ENCODE measurements at places on chromosomes 7 and 10.

GRCh38 chr7:601595-602340 is 82.1 kb upstream of the PDGFA start:
- peak overlapping the region; percentile 13 for H3K27ac ChIP-seq
- no peaks in the 10 kb centered on the region for H3K27me3 ChIP-seq
- H3K4me1 ChIP-seq: no peaks in the 10 kb centered on the region
- no peaks in the 10 kb centered on the region for H3K36me3 ChIP-seq

GRCh38 chr7:156985101-156985992 is 25.1 kb downstream of the MNX1 start:
- H3K36me3 ChIP-seq: no peaks in the 10 kb centered on the region
- H3K4me1 ChIP-seq: no peaks in the 10 kb centered on the region
- peaks cover 7% of the 10 kb centered on the region for H3K27me3 ChIP-seq
- no peak overlapping the region for H3K4me3 ChIP-seq
- no peak for DNase-seq

DNA sequence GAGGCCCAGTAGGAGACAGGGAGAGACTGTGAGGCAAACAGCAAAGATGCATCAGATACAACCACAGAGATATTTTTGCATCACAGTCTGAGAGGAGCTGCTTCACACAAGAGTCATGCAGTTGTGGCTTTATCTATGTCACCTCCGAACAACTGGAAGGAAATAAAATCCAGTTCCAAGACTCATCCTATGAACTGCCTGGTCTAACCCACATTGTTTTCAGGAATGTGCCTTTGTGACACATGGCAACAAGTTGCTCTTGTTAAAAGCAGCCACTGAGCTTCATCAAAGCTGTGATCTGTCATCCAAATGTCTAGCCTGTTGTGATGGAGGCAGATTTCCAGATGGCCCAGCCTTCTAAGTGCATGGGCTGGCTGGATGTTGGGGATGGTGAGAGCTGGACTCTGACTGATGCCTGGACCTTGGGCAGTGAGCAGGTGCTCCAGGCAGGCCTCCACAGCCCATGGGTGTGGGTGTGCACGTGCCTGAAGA is 255.0 kb downstream of the BMPER start:
- no peaks in the 10 kb centered on the region for H3K4me1 ChIP-seq
- no peak overlapping the region for H3K27ac ChIP-seq
- no peaks in the 10 kb centered on the region for H3K27me3 ChIP-seq
- no peak overlapping the region for H3K4me3 ChIP-seq
- no peak for DNase-seq

- DNase-seq: no peak
- H3K27ac ChIP-seq: no peak overlapping the region
- no peaks in the 10 kb centered on the region for H3K4me1 ChIP-seq
- H3K27me3 ChIP-seq: peaks cover 32% of the 10 kb centered on the region
These were observed 442 bp downstream of the CYP26C1 start for GRCh38 chr10:93060887-93061593.

DNA sequence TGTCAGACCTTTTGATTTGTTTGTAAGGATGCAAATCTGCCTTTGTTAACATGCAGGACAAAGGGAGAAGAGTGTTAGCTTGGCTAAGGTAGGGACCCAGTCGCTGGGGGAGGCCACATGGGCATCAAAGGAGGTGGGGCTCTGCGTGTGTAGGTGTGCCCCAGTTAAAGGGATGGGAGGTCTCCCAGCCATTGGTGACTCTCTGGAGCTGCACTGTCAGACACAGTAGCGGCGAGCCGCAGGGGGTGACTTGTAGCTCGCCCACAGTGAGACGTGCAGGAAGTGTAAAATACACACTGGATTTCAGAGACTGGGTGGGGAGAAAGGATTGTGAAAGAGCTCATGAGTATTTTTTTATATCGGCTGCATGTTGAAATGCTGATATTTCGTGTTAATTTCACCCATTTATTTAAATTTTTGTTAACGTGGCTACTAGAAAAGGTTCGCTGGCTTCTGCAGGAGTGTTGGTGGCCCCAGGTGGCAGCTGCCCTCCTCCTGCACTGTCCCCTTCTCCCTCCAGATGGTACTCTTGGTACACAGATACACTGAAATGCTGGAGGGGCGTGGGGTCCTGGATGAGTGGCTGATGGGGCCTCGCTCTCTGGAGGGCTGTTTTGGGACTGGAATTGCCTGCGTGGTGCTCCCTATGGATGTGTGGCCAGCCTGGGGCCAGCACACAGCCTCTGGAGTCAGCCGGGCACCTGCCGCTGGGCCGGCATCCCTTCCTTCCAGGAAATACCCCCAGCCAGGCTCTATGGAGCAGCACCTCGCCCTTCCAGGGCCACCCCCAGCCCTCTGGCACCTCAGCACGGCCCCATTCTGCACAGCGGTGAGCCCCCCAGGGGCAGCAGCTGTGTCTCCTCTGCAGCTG is 59.2 kb downstream of the LHPP start:
- DNase-seq: no peak
- no peak overlapping the region for H3K4me3 ChIP-seq
- peak overlapping the region; percentile 76 for H3K27ac ChIP-seq
- no peaks in the 10 kb centered on the region for H3K27me3 ChIP-seq
- H3K4me1 ChIP-seq: peaks cover 41% of the 10 kb centered on the region

DNA sequence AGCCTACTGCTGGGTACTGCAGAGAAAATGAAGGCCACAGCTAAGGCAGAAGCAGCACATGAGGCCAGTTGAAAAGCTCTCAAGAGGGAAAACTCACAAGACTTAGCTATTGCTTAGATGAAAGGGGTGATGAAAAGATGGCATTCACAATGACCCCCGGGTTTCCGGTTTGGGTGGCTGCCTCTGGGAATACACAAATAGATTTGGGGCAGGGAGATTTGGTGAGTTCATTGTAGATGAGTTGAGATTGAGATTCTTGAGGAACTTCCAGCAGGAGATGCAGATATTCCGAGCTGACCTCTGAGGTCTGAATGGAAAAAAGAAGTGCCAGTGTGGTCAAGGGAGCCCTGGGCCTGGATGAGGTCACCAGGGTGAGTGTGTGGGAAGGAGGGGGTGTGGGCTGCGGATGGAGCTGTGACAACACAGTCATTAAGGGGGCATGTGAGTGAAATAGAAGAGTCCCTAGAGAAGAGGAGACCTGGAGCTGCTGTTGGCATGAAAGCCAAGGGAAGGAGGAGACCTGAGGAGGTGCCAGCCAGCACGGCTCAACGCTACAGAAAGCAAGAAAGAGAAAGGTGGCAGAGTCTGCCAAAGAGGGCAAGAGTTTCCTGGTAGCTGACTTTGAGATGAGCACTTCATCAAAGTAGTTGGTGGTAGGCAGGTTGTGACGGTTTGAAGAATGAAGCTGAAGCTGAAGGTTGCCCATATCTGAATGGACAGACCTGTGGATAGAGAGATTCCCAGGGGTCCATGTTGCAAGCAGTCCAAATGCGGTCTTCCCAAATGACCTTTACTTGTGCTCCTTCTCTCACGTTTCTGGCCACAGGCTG is 43.7 kb downstream of the HIF1AN start:
- no peak overlapping the region for H3K4me3 ChIP-seq
- H3K36me3 ChIP-seq: no peaks in the 10 kb centered on the region
- no peak overlapping the region for H3K27ac ChIP-seq
- no peak for DNase-seq
- peaks cover 10% of the 10 kb centered on the region for H3K27me3 ChIP-seq

GRCh38 chr7:1192171-1192676 is 32.2 kb upstream of the ZFAND2A start:
- no peaks in the 10 kb centered on the region for H3K36me3 ChIP-seq
- no peak overlapping the region for H3K4me3 ChIP-seq
- peaks cover 27% of the 10 kb centered on the region for H3K27me3 ChIP-seq
- no peak overlapping the region for H3K27ac ChIP-seq
